ENCODE measurements at places on chromosomes 7 and 10. TPM values are rescaled to one million over a fixed set of nuclear protein-coding genes. Genes with fewer than 3 reads are reported as not detected.

- DNase-seq, result no peak
Observed at GRCh38 chr10:122373721-122374120, 787 bp upstream of the PLEKHA1 start.

GIMAP6 gene
- polyA plus RNA-seq, result 13.9 TPM

DNA sequence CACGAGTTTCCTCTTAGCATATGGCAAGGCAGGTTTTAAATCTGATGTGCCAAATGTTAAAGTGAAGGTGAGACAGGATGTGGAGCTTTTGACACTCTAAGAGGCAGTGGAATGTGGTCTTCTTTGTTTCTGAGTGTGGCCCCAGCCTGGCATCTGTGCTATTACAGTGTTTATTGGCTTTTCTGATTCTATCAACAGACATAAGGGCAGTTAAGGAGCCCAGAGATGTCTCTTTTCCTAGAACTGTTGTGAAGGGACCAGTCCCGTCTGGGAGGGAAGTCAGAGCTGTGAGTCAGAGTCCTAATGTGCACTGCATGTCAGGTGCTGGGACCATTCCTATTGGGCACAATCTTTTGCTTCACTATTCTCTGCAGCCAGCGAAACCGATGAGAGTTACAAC is 32.5 kb downstream of the TRUB1 start:
- DNase-seq, result no peak

SUN1 gene
- polyA plus RNA-seq, result 142 TPM

WNT2 gene
- 1.5 TPM for polyA plus RNA-seq

- DNase-seq, result no peak
Observed at GRCh38 chr7:122726881-122727280, 24.2 kb upstream of the RNF148 start.

All from muscle of arm (tissue), 14 donors.